ENCODE measurements at places on chromosomes 4 and X.

DNA sequence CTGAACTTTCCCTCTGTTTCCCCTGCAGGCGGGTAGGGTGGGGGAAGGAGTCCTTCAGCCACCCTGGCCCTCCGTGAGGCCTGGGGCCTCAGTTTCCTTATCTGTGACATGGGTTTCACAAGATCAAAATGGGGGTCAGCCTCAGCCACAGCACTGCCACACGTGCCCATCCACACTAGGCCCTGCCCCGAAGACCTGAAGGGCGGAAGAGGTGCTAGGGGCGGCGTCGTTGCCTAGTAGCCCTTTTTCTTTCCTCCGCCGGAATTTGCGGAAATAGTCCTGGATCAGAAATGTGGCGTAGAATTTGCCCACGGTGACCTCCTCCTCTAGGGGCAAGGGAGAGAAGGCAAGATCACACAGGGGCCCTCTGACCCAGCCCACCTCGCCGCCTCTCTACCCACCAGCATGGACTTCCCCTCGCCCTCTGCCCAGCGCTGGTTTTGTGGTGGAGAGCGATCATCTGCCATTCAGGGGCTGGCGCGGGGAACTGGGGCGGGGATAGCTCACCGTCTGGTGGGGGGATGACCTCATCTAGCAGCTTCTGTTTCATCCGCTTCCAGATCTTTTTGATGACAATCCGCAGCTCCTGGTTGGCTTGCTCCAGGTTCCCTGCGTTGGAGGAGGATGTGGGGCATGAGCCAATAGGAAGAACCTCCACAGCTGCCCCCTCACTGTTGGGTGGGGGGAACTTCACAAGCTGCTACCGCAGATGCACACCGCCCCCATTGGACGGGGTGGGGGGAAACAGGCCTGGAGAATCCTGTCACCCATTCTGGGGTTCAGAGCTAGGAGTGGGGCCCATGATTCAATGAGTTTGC is 9.7 kb upstream of the SYP start:
- DNase-seq: no peak

- no peak for DNase-seq
These were observed 90.8 kb downstream of the SHISA3 start for GRCh38 chr4:42488114-42488513.

DNA sequence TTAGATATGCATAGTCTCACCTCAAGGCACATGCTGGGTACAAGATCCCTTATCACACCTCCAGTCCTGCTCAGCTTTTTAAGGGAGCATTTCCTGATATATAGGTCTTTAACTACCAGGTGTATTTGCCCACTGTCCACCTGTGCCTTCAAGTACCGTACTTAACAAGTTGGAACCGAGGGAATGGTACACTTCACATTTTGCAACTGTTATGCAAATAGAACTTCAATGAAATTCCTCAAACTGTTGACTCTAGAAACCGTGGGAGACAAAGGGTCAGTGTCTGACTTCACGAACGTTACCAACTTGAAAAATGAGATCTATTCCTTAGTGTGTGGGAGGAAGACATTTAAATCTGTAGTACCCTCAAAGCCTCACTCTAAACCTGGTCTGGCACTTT is 5.2 kb downstream of the TRIM2 start:
- no peak for DNase-seq

GRCh38 chrX:97211070-97211469 is 327.4 kb downstream of the RPA4 start:
- no peak for DNase-seq

- peak; percentile 21 for DNase-seq
These were observed 16.0 kb downstream of the MEPE start for GRCh38 chr4:87848622-87849351.

DNA sequence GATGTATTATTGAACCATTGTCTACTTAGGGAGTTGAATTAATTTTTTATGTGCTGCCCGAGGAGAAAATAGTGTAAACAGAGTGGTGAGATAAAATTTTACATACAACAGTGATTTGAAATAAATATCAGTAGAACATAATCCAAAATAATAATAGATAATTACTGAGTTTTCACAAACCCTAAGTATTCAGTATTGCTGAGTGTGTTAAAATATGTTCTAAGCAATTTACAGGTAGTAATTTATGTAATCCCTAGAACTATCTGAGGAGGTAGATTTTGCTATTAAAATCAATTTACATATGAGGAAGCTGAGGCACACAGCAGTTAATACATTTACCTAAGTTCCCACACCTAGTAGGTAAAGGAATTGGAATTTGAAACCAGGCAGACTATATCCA is 134.7 kb upstream of the FAT1 start:
- DNase-seq: no peak

DNA sequence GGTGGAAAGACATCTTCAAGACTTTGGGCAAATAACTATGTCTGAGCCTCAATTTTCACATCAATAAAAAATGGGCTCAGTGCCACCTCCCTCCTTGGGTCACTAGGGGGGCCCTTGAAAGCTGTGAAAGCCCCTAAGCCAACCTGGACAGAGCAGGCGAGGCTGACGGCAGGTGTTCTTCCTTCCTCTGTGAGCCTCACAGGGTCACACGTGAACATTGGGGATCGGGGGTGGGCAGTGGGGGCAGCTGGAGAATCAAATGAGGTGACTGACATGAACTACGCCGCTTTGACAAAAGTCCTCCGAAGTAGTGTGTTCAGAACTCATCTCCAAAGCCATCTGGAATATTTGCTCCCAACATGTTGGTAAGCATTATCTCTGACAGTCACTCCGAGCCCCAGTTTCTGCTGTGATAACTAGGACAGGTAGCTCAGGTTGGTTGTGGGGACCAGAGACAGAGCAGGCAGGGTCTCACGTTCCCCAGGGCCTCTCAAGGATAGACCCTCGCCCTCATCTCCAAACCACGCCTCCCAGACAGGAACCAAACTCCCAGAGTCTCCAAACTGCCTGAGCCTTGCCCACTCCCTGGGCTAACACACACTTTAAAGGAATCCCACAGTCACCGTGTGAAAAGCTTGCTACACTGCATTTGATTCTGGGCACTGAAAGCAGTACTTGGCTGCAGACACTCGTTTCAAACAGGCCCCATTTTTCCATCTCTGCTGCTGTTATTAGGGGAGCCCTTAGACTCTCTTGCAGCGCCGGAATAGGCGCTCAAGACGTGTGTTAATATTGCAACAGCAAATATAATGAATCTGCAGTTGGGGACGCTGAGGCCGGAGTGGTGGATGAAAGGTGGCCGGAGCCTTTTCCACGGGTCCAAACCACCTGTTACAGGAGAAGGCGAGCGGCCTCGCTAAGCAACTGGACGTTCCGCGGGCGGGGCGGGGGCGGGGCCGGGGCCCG is 717 bp upstream of the WFS1 start:
- no peak for DNase-seq

- no peak for DNase-seq
These were observed 46.1 kb upstream of the HOPX start for GRCh38 chr4:56727150-56727549.

DNA sequence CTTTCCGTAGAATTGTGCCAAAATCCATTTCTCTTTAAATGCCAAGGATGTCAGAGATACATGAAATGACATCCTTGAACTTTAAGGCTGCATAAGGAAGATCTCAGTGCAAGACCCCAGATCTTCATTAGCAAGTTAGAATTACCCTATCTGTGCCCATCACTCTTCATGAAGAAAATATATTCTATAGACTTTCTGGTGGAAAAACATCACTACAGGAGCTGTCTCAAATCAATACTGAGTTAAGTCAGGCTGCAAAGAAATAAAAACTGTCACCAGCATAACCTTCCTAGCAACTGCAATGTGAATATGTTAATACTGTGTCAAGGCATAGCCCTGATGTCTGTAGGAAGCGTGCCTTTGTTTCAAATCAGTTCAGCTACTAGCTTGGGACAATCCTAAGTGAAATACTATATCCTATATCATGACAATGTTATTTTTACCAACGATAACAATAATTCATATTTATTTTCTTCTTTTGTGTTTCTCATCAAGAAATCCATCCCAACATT is 173.3 kb downstream of the TBCK start:
- no peak for DNase-seq

DNA sequence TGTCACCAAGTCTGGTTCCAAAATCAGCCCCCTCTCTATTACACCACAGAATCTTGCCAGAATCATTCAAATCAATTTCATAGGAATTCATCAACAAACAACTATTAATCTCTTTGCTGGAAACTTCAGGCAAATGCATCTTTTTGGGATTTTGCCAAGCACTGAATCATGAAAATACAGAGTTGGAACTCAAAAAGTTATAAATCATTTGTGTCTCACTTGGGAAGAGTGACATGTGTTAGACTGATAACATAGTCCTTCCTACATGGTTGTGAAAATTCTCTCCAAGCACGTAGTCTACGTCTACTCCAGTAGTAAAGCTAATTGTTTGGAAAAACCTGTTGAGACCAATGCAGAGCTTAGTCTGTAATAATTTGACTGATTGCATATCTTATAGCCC is 19.0 kb downstream of the CXCL8 start:
- no peak for DNase-seq

GRCh38 chr4:142940425-142941330 is 94.6 kb upstream of the INPP4B start:
- no peak for DNase-seq

- DNase-seq: peak; percentile 63
These were observed 53.8 kb upstream of the OTUD4 start for GRCh38 chr4:145234091-145234706.

DNA sequence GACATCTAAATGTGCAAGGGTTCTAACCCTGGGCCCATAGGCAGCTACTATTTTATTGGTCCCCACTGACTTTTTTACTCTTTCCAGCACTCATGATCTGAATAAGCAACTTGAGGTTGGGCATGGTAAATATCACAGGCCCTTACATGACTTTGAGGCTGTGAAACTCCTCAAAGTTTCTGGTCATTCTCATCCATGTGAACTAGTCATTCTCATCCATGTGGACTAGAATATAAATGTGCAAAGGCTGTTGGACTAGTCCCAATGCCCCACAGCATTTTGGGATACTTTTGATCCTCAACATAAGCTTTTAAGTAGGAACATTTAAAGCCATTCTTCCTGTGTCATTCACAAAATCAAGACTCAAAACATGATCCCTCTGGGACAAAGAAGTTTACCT is 290.7 kb upstream of the PPARGC1A start:
- no peak for DNase-seq

DNA sequence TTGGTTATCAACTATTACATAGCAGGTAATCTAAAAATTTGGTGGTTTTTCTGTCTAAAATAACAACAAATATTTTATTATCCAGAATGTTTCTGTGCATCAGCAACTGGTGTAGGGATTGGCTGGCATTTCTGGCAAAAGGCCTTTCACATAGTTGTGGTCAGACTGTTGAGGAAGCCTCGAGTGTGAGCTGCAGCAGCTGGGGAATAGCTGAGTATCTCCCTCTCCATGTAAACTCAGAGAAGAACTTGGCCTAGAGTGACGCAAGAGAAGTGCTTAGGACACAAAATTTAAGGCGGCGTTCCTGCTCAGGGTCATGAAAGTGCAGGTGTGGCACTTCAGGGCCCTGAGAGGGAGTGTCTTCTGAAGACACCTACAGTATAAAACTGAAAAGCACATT is 558.9 kb downstream of the SPOCK3 start:
- DNase-seq: no peak

- DNase-seq: no peak
These were observed 114.6 kb downstream of the ARHGAP10 start for GRCh38 chr4:147846318-147847155.

- no peak for DNase-seq
These were observed 14.7 kb downstream of the BCORL1 start for GRCh38 chrX:129997086-129997485.

- no peak for DNase-seq
These were observed 297.8 kb upstream of the FAM241A start for GRCh38 chr4:111847296-111848008.

- DNase-seq: no peak
These were observed 205.7 kb downstream of the FAT4 start for GRCh38 chr4:125520258-125520990.

DNA sequence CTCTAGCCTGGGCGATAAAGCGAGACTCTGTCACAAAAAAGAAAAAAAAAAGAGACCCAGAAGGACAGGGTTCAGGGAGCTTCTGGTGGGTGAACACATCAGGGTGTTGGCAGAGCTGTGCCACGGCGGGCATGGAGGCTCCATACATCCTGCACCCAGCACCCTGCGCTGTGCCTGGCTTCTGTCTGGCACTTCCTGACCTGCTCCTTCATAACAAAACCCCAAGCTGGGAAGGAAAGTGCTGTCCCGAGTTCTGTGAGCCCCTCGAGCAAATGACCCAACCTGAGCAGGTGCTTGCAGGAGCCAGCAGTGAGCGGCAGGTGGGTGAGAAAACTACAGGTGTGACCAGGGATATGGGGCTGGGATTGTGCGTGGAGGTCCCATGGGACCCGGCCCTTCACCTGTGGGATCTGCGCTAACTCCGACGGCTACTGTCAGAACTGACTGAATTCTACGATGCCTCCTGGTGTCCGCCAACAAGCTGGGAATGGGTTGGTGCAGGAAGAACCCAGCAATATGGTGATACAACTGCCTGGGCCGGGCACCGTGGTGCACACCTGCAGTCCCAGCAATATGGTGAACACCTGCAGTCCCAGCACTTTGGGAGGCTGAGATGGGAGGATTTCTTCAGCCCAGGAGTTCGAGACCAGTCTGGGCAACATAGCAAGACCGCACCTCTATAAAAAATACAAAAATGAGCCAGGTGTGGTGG is 18.9 kb downstream of the ASMTL start:
- DNase-seq: no peak

DNA sequence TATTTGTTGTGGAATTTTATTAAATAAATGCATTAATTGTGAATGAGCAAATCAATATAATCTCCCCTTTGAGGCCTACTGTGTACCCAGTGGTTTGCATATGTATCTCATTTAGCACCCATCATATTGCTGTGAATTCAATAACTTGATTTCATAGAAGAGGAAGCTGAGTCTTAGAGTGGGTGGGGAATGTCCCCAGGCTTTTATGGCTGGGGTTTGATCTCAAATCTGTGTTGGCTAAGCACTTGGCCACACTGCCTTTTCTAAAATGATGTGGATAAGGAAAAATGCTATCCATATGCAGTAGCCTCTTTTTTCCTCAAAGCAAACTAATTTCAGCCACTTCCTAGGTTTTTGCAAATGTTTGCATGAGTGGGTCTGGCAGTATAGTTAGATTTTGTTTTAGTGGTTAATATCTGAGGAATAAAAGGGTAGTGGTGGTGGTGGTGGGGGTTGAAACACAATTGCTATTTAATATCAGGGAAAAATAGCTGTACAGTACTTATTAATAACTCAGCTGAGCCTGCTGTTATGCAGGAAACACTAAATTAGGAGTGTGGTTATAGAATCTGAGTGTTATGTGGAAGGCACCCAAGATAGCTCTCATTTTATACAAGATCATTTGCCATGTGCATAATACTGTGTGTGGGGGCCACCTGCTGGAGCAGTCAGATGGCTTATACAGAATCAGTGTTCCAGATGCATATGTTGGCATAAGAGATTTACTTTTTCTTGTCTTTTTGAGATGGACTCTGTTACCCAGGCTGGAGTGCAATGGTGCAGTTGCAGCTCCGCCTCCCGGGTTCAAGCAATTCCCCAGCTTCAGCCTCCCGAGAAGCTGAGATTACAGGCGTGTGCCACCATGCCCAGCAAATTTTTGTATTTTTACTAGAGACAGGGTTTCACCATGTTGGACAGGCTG is 108.0 kb downstream of the TMEM131L start:
- DNase-seq: peak; percentile 77
